ENCODE measurements at places on chromosomes 11 and 22.

- DNase-seq: no peak
Observed at GRCh38 chr22:16914006-16914405, 88.8 kb upstream of the XKR3 start.

- no peak for DNase-seq
Observed at GRCh38 chr22:50610041-50610451, 9.5 kb downstream of the MAPK8IP2 start.

- DNase-seq: no peak
Observed at GRCh38 chr22:46682011-46682731, 55.9 kb downstream of the CERK start.

- no peak for DNase-seq
Observed at GRCh38 chr11:84958295-84958694, 668.8 kb downstream of the DLG2 start.

DNA sequence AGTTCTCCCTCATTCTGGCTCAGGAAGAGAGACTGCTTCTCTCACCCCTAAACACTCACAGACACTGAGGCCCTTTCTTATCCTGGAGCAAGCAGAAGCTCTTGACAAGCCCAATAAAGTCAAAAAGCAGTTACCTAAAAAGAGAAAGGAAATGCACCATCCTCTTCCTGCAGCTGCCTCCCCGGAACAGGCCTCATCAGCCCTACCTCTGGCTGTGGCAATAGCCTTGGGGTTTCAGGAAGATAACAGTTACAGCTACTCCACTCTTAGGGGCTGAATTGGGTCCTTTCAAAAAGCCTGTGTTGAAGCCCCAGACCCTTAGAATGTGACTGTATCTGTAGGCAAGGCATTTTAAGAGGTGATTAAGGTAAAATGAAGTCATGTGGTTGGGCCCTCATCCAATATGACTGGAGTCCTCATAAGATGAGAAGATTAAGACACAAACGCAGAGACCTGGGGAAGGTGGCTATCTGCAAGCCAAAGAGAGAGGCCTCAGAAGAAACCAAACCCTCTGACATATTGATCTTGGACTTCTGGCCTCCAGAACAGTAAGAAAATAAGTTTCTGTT lies 3.5 kb upstream of the LGALS12 start:
- no peak for DNase-seq

DNA sequence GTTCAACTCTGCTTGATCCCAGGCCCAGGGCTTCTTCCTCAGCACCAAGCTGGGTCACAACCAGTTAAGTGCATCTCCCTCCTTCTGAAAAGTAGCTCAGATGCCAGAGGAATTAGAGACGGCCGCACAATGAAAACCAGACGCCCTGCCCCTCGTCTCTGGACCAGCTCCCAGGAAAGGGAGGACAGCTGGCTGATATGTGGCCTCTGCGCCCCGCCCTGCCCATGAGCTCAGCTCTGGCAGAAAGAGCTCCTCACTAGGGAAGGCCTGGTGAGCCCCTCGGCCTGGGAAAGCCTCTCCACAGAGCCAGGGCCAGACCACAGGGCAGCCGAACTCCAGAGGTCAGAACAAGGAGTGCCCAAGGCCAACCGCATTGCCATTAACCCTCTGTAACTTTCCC lies 18.1 kb upstream of the SCGB1A1 start:
- no peak for DNase-seq

DNA sequence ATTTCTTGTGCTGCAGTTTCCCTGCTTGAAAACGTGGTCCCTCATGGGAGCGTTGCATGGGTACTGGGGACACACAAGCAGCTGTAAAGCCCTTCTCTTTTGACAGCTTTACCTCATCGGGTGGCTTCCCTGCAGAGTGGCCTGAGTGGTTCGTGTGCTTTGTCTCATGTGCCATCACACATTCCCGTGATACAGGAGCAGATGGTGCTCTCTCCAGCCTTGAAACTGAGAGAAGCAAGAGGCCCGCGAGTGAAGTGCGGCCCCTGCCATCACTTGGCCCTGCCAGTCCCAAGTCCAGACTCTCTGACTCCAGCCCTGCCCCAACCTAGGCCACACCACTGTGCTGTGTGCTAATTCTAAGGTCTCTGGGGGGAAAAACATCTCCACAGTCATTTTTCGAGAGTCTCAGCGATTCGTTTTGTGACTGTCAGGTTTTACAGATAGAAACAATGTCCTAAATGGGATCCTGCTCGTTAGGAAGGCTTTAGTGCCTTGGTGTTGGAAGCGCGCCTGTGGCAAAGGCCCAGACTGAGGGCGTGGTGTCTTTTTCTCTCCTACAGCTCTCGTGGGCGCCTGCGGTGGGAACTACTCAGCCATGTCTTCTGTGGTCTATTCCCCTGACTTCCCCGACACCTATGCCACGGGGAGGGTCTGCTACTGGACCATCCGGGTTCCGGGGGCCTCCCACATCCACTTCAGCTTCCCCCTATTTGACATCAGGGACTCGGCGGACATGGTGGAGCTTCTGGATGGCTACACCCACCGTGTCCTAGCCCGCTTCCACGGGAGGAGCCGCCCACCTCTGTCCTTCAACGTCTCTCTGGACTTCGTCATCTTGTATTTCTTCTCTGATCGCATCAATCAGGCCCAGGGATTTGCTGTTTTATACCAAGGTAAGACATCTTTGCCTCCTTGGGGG lies 64.2 kb downstream of the KREMEN1 start:
- DNase-seq: no peak

Data from GDM1 (cell line).